ENCODE measurements at places on chromosomes 13 and 19.
A peak's percentile ranks its signal among the peaks of the same experiment; 100 is the strongest.

DNA sequence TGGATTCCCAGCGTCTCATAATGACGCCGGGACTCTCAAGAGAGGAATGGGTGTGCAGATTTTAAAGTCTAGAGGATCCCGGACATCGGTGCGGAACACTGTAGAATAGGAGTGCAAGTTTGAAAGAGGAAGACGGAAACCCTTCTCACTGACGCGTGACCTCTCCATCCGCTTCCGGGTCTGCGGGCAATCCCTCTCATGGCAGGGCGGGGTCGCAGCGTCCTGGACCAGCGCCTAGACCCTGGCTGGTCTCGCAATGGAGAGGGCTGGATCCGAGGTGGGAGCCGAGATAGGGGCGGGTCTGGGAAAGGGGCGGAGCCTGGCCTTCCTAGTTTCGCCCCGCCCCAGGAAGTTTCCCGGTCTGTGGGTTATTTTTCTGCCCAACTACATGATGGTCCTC is 4.6 kb upstream of the ZNF845 start:
- DNase-seq: no peak

- DNase-seq: no peak
Observed at GRCh38 chr19:11453468-11454341, 18.3 kb downstream of the PRKCSH start.

DNA sequence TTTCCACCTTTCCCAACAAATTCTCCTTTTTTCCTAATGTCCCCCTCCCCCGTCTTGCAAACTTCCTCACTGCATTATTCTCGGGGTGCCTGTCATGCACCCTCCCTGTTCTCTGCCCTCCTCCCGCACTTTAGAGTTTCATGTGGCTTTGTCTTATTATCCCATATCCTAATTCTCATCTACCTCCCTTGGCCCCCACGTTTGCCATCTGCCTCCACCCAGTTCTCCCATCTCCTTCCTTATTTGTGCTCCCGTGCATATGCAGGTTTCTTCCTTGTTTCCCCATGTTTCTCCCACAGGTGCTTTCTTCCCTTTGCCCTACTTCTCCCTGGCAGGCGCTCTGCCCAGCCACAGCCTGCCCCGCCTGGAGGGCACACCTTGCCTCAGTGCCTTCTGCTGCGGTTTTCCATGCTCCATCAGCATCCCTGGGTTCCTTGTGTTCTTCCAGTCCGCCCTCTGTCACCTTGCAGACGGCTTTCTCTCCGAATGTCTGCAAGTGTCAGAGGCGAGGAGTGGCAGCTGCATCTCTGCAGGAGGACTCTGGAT is 1.5 kb downstream of the SPATA13 start:
- no peak for DNase-seq

GRCh38 chr19:5913739-5914357 is at the start of gene CAPS:
Gene CAPS, plus strand, starts transcription at chr19:5914254. Its CDS starts 153 bp downstream, at chr19:5914407.
- no peak for DNase-seq

- DNase-seq: no peak
Observed at GRCh38 chr19:40933025-40933424, 51.0 kb upstream of the CYP2A7 start.

DNA sequence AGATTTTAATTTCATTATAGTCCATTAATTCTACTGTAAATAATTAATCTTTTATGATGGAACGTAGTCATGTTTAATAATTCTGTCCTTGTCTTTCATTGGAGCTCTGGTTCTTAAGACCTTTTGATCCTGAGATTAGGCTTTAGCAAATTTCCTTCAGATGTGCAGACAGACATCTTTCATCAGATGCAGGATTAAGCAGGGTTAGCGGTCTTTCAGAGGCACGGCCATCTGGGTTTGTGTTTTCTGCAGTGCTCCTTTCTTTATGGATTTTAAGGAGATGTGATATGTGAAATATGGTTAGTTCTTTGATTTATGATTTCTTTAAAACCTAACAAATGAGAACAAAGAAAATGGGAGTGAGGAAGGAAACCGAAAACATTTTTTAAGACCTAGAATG is 643.9 kb upstream of the SGCG start:
- no peak for DNase-seq

DNA sequence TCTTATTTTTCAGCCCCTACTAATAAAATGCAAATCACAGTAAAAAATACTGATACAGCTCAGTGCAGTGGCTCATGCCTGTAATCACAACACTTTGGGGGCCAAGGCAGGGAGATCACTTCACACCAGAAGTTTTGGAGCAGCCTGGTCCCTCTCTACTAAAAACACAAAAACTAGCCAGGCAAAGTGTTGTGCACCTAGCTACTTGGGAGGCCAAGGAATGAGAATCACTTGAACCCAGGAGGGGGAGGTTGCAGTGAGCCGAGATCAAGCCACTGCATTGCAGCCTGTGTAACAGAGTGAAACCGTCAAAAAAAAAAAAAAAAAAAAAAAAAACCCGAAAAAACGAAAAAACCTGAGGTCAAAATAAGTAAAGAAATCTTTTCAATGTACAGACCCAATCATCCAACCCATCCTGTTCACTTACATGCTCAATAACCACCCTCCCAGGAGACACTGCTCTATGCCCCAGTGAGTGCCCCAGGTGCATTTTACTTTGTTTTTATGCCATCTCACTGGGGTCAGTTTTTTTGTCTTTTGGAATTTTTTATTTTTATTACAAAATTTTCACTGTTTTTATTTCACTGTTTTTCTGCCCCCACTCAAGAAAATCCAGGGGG is 107.0 kb downstream of the ZNF486 start:
- DNase-seq: no peak

- no peak for DNase-seq
Observed at GRCh38 chr13:99812625-99813024, 158.9 kb downstream of the ZIC5 start.

- DNase-seq: no peak
Observed at GRCh38 chr19:54532528-54532927, 29.9 kb downstream of the LAIR2 start.

DNA sequence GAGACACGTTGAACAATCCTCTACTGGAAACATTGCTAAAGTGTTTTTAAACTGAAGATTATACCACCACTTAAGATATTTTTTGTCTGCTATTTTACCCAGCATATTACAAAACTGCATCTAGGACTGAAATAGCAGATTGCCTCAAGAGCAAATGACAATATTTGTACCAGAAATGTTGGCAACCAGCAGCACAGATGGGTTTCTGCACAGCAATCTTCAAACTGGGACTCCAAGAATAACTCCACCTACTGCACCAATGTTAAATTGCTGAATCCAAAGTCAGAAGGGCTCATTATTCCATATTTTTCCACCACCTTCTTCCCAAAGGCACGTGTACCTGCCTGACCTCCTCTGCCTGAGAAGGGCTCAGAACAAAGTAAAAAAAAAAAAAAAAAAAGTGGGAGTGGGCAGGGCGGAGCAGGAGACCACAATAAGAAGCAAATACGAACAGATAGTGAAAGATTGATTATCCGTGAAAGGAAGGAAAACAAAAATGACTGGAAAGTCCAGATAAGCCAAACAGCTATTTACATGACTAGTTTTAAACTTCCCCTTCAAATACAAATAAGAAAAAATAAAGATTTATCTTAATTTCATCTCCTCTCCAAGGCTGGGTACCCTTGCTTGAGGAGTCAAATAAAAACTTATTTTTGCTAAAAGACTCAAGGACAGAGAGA is 79.4 kb downstream of the FOXO1 start:
- DNase-seq: no peak

DNA sequence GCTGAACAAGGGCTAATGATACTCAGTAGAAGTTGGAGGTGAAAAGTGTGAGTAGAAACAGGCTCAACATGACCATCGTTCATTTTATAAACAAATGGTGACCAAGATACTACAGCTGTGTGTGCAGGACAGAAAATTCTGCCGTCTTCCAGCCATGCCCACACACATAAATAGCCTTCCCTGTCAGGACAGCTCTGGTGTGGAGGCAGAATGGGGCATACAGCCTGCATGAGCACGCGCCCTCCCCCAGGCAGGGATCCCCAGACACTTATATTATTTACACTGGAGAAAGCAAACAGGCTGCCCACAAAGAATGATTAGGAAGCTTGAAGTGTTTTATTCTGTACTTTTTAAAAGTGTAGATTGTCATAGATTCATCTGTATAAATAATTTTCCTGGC is 20.4 kb downstream of the GJA3 start:
- DNase-seq: no peak

GRCh38 chr19:12774588-12775555 is at the start of gene HOOK2:
Gene HOOK2, minus strand, starts transcription at chr19:12775552. Its CDS starts 103 bp downstream, at chr19:12775449.
- DNase-seq: peak; percentile 86

- DNase-seq: no peak
Observed at GRCh38 chr13:47708386-47708785, 292.7 kb downstream of the SUCLA2 start.

DNA sequence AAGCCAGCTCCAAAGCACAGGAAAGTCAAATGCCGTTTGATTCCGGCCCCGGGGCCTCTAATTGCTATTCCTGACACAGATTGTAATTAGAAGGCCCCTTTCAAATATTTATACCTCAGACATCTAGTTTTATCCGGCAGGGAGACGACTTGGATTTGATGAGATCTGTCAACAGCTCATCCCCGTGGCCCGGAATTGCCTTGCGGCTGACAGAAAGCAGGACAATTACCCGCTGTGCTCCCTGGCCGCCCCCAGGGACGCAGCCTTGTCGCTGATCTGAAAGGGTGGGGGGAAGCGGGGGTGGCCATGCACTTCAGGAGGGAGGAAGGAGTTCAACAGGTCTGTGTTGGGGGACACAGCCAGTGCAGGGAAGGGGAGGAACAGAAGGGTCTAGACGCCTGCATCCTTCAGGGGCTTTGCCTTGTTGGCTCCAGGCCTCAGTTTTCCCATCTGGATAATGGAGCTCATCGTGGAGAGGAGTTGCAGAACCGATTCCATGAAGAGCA is 1.8 kb upstream of the SHD start:
- DNase-seq: no peak

GRCh38 chr19:38003438-38004185 is 96.6 kb downstream of the SIPA1L3 start:
- peak; percentile 61 for DNase-seq

- DNase-seq: no peak
Observed at GRCh38 chr19:30437869-30438268, 65.7 kb downstream of the ZNF536 start.

- DNase-seq: no peak
Observed at GRCh38 chr13:70616847-70617246, 508.6 kb upstream of the KLHL1 start.

DNA sequence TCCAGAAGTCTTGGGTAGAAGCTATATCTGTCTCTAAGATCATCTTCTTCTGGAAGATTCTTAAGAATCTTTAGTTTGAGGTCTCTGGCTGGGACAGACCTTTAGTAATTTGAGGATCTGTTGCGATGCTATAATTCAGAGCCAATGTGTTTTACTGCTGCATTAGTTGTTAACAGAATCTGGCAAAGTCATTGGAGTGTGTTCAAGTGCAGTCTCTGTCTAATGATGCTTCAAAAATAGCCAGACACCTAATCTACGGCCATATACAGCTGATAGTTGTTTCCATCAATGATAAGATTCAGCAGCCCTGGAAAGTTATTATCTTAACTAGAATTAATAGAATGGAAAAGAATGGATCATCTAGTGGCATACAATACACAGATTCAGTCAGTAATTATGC is 72.6 kb downstream of the CDK8 start:
- DNase-seq: no peak

GRCh38 chr13:46855166-46855565 is 41.7 kb downstream of the HTR2A start:
- no peak for DNase-seq

DNA sequence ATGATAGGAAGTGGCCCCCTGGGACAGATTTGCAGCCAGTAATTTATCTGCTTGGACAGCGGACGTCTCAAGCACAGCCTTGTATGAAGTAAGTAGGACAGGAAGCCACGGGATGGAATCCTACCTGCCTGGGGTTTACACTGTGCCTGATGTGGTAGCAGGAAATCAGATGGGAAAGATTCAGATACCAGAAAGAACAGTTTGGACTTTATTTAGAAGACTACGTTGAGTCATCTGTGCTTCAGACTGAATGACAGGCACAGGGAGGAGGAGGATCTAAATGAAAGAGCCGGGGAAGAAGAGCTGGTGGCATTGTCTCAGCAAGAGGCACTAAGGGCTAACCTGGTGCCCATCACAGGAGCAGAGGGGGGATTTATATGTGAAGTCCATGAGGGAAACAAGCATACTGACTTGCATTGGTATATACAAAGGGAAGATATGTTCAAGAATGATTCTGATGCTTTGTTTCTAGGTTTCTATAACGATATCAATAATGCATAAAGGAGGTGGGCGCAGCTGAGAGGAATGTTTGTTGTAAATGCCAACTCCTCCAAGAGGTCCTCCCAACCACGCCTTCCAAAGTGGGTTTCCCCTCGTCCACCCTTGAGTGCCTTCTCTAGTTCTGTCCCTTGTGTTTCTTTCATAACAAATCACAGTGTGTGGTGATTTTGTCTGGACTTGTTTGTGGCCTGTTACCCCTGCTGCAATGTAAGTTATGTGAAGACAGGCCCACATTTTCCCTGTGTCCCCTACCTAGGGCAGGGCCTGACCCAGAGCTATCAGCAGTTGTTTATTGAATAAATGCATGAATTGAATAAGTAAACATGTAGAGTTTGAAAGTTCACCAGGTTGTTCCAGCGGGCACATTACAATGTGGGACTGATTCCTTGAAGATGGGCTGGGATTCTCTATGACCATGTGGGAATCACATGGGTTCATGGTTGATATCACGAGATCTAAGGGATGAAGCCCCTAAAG is 328.4 kb downstream of the SLC7A1 start:
- DNase-seq: no peak

DNA sequence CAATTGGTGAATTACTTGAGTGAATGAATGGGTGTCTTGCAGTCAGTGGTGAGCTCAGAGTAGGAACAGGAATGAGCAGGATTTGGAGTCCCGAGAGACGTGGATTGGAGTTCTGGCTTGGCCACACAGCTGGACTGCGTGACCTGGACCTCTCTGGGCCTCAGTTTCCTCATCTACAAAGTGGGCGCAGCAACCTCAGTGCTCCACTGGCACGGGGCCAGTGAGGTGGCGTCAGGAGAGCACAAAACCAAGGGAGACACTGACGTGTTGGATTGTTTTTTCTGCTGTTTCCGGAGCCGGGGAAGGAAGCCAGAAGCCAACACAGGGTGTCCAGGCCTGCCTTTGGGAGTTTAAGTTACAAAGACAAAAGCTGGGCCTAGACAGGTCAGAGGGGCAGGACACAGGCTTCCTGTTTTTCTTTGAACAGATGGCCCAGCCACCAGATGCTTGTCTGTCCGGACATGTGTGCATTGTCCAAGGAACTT is 6.5 kb upstream of the DOCK6 start:
- DNase-seq: no peak

GRCh38 chr13:94343243-94343585 is 136.3 kb downstream of the DCT start:
- no peak for DNase-seq

DNA sequence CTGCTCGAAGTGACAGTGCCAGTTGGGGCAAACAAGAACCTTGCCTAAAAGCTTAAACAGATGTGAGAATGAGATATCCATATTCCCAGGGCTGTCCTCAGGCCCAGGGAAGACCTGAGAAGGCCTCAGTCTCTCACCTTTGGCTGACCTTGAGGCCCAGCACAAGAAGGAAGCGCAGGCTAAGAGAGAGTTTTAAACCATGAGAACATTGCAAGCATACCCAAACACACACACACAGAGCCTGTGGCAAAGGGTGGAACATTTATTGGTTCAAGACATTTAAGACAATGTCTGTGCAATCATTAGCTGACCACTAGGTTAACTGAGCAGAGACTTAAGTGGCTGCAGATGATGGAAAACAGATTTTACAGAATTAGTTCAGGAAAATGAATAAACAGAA is 248.2 kb downstream of the NBEA start:
- no peak for DNase-seq
